Progenitor cell of endocrine pancreas (in vitro differentiated cells): ENCODE measurements at places on chromosomes 7 and 10. TPM values are rescaled to one million over a fixed set of nuclear protein-coding genes. Genes with fewer than 3 reads are reported as not detected.

- DNase-seq = no peak
Measured at GRCh38 chr7:159151231-159151630, 6.6 kb upstream of the VIPR2 start.

DNA sequence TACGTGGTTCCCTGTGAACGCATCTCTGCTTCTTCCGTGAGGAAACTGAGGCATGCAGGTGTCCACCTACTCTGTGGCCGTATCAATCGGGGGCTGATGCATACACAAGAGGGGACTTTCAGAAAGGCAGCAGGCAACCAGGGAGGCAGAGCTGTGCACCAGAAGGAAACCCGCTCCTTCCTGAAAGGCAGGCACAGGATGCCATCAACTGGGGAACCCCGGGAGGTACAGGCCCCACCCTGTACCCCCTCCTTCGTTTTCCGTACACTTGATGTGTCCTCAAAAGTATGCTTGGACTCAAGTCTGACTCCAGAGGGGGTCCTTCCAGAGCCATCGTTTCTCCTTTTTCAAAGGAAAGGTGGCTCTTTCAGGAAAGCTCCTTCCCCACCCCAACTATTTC, 59.5 kb downstream of the ASB13 start:
- DNase-seq = no peak

GRCh38 chr10:6494936-6495592, 85.0 kb downstream of the PRKCQ start:
- no peak for DNase-seq

- no peak for DNase-seq
Measured at GRCh38 chr7:18202315-18203045, 174.8 kb upstream of the PRPS1L1 start.

The SSMEM1 gene
- not detected in 2 replicates for total RNA-seq

DNA sequence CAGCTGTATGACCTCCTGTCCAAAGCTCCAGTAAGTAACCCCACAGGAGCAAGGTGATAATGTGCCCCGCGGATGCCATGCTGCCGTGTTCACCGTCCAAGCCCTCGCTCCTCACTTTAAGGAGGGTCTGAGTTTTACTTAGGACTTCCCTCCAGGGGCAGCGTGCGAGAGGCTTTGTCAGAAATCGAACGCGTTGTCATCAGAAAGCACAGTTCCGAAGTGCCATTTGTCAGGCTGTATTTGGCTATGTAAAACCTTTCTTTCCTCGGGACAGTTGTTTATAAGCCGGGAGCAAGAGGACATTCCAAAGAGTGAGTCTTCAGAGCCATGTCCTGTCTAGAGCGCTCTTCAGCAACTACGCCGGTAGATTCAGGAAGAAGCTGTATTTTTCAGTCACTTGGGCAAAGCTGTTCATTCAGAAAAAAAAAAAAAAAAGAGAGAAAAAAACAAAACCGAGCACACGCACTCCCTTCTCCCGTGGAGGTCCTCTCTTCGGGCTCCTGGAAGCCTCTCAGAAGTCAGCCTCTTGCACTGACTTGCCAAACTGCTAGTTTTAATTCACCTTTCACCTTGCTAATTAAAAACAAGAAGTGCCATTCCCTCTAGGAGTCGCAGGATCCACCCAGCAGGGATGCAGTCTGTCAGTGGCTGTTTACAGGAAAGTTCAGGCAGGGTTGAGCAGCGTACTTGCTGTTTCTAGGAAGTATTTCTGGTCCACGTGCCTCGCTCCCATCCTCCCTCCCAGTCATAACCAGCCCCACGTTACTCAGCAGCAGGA, at the start of gene SEMA3E:
Gene SEMA3E (minus strand): TSS at position 676 of the 778 bp plus-strand sequence.
- DNase-seq = no peak

GRCh38 chr7:69318794-69319193, 279.5 kb upstream of the AUTS2 start:
- DNase-seq = no peak

DNA sequence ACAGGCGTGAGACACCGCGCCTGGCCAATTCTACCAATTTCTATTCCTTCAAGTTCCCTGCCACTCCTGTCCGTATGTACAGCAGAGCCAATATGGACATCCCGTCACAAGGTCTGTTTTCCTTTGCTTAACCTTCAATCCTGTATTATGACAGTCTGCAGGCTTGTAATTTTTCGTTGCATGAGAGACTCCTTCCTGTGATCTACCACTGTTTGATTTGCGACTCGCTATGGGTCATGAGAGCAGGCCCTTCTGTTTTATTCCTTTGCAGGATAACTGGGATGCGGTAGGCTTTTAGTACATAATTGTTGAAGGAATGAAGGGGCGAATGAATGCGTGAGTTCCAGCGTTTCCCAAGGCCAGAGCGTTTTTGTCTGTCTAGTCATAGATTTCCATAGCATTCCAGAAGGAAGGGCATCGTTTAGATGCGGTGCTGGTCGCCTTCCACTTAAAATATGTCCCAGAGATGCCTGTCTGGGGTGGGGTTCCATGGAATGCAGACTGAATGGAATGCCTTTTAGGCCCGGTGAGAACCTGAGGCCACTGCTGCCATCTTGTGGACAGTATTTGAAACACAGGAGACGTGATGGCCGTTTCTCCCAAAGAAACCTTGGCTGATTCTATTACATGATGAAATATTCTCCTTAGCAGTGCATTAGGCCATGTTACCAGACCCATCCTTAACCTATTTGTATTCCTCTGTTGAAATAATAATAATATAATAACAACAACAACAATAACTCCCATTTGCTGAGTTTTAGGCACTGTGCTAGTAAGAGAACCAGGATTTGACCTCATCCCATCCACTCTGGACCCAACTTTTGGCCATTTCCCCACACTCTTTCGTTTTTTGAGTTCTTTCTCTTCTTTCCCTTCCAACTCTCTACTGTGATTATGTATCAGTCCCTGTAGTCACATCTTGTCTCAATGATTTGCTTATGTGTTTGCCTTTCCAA, 193.2 kb downstream of the MYOF start:
- DNase-seq = peak; percentile 71

The OTUD1 gene
- 10.2 and 11.9 TPM in 2 replicates for total RNA-seq

DNA sequence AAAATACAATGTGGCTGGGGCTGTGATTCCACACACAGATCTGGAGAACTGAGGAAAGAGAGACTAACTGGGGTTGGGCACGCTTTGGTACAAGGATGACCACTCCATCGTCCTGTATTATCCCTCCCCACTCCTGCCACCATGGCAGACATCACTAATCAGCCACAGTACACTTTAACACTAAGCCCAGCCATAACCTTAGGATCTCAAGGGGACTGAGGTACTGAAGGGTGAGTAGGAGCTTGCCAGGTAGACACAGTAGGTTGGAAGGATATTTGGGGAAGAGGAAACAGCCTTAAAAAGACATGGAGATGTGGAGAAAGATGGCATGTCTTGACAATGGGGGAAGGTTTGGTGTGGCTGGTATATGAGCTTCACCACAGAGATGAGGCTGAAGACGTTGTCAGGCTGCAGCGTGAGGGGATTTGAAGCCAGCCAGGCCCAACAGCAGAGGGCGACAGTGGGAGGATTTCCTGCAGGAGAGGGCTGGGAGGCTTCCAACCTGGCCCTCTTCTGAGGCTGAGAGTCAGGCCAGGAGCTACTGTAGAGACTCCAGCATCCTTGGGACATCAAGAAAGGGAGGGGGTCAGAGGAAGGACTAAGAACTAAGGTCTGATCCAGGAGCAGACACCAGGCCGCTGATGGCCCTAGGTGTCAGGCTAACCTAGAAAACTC, 58.6 kb upstream of the COL13A1 start:
- DNase-seq = peak; percentile 26

DNA sequence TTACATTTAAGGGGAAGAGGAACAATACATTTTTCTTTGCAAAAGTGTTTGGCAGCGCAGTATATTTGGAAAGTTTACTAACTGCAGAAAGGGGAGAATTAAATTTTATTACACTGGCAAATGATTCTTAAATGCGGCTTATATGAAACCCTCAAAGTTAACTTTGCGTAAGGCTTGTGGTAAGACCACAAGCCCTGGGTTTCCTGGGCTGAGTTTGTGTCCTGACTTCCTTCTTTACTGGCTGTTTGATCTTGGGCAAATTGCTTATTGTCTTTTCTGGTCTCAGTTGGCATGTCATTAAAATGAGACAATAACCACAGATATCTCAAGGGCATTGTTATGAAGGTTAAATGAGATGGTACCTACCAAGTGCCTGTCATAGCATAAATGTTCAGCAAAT, 106.8 kb downstream of the GLRX3 start:
- DNase-seq = no peak

DNA sequence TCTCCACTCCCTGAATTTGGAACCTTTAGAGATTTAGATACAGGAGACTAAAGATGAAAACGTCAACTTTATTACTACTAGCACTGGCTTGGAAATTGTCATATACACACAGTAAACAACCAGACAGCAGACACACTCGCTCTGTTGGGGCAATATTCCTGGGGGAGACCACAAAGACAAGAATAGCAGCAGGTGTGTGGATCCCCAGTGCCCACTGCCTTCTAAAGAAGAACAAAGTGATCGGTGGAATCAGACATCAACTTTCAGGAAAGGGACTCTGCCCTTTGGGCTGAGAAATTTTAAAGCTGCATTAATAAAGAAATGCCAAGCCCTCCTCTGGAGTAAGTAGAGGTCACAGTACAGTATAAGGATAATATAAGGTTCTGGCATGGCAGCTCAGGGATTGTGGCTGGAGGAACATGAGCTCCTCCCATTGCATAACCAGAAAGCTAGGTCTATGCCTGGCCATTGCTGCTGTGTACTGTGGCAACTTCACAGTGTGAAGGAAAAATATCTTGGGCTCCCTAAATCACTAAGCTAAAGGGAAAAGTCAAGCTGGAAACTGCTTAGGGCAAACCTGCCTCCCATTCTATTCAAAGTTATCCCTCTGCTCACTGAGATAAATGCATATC, 57.1 kb upstream of the ANKRD1 start:
- DNase-seq = no peak

The MRLN gene
- total RNA-seq = not detected in 2 replicates

- DNase-seq = no peak
Measured at GRCh38 chr7:43942997-43943396, 16.8 kb downstream of the UBE2D4 start.

The ZNF783 gene
- 17.5 and 18.5 TPM in 2 replicates for total RNA-seq

DNA sequence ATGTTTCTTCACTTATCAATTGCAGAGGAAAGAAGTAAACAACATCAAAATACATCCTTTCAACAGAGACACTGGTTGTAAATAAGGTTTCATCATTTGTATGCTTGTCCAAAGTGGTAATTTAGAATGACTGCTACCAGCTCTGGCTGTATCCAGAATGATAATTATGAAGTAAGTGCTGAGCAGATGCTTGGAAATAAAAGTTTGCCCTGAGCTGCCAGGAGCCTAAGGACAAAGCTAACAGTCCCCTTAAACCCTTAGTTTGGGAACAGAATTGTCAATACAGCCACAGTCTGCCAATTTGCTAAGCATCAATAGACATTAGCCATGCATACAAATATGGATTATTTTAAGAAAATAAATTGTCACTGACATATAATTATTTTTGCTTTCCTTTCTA, 147.0 kb upstream of the SLC13A1 start:
- no peak for DNase-seq

DNA sequence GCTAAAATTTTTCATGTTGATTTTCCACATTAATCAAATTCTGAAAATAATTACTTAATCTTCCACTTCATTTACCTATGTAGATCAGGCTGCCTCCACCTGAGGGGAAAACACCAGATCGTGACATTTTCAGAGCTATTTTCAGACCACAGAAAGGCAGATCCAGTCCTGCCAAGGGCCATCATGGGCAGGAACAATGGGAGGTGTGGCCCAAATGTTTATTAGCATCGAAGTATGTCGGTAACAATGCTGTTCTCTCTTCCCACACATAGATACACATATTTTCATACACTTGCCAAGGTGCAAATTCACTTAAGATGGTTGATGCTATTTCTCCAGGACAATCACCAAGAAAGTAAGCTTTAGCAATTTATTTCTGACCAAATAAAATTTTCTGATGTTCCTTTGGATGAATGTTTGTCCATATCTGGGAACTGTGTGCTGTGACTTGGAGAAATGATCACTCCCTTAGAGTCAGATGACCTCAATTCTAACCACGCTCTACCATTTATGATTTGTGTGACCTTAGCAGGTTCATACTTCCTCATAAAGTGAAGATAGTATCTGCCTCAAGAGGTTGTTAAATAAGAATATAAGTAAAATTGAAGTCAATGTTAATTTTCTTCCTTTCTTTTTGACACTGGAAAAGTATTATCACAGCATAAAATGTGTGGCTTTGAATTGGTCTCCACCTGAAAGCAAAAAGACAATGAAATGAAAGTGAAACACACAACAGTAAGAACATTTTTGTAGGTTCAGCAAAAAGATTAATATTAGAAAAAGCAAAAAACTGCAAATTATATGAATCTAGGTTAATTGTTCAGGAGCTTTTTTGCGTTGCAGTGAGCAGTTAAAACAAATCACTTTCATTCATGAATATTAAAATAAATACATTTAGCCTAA, 310.4 kb upstream of the PHF14 start:
- no peak for DNase-seq

The MKI67 gene
- total RNA-seq = 45.7 and 48.8 TPM in 2 replicates

The ITIH2 gene
- total RNA-seq = 4.6 and 4.9 TPM in 2 replicates

DNA sequence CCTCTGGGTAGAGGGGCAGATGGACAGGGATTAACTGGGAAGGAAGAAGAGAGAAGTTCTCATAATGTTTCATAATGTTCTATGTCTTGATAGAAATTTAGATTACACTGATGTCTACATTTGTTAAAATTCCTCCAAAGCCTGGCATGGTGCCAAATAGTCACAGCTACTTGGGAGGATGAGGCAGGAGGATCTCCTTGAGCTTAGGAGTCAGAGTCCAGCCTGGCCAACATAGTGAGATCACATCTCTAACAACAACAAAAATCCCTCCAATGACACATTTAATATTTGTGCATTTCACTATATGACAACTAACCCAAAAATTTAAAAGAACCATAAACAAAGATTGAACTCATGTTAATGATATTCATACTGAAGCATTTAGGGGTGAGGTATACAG, 33.0 kb upstream of the PPP1R3C start:
- DNase-seq = no peak

- DNase-seq = no peak
Measured at GRCh38 chr10:84549368-84550165, 221.2 kb downstream of the CCSER2 start.

The ASB10 gene
- total RNA-seq = not detected in 2 replicates

The HTR5A gene
- not detected in 2 replicates for total RNA-seq

The FZD1 gene
- 11.8 and 12.0 TPM in 2 replicates for total RNA-seq

- no peak for DNase-seq
Measured at GRCh38 chr7:45978731-45979211, 57.7 kb upstream of the IGFBP3 start.
